ENCODE measurements at places on chromosomes 13 and 19.
A peak's percentile ranks its signal among the peaks of the same experiment; 100 is the strongest.

DNA sequence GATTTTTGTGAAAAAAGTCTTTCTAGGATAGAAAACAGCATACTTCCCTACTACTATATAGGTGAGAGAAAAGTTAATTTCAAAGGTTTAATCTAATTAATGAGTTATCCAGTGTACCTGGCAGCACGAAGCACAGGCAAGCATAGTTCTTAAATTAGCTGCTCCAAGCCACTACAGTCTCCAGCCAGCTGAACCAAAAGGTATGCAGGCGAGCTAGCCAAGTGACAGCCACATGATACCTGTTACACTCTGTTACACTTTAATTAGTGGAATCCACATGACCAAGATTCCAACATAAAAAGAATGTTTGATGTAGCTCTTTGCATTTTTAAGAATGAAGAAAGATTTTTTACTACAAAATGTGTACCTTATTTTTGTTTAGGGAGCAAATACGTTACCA lies 15.5 kb downstream of the SLC25A30 start:
- no peak for DNase-seq

- no peak for DNase-seq
These were observed 11.3 kb downstream of the AP1M1 start for GRCh38 chr19:16208847-16209665.

DNA sequence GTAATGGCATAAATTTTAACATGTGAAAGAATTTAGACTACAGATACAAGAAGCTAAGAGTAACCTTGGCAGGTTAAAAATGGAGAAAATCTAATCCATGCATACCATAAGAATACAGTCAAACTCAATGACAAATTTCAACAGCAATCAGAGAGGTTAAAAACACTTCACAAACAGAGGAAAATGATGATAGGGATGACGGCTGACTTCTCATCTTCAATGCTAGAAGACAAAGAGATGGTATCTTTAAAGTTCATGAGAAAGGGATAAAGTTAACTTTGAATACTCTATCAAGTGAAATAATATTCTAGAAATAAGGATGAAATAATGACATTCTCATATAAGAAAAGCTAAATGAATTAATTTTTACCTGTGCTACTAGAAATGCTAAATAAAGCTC lies 1130.2 kb upstream of the MIR17HG start:
- no peak for DNase-seq

- DNase-seq = no peak
These were observed 11.6 kb upstream of the UBE2L5 start for GRCh38 chr13:30410705-30411125.

GRCh38 chr19:906480-906879 lies 6.5 kb downstream of the R3HDM4 start:
- peak; percentile 43 for DNase-seq

DNA sequence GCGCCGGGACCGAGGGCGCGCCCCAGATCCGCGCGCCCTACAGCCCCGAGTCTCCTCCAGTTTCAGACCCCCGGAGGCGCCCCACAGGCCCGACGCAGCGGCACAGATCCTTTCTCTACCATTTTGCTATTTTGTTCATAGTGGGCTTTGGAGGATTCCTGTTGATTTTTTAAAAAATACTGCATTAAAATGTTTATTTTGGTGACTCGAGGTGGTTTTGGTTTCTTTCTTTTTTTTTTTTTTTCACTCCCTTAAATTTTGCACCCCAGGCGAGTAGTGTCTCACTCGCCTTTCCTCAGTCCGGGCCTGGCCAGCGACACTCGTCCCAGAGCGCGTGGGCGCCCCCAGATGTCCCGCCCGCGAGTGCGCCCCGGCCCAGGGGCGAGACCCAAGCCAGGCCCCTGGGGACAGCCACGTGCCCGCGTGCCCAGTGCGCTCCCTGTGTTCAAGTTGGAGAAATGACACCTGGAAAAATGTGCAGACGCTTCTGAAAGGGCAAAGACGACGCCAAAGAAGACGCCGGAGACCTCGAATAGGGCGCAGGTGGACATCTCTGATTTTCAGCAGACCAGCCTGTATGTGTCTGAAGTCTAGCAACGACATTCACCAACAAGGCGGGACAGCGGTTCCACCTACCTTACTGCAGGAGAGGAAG lies 471 bp upstream of the INSR start:
- DNase-seq = peak; percentile 30

DNA sequence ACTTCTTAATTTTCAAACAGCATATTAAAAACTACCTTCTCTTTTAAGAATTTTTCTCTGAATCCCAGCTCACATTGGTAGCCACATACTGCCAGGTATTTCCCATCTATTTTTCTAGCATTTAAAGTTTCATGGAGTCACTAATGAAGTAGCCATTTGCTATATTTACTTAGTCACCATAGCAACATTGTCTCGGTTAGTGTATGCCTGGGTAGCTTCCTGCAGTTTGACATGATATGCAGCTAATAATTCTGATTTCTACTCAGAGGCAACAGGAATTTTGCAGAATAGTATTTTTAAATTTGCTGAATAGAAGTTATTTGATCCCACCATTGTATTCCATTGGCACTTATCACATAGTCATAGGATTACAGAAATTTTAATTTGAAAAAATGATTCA lies 30.9 kb upstream of the KCTD4 start:
- no peak for DNase-seq

- peak; percentile 46 for DNase-seq
These were observed 2.9 kb downstream of the KLF2 start for GRCh38 chr19:16327501-16327900.

GRCh38 chr13:50693727-50694126 lies 149.8 kb downstream of the DLEU7 start:
- DNase-seq = no peak

DNA sequence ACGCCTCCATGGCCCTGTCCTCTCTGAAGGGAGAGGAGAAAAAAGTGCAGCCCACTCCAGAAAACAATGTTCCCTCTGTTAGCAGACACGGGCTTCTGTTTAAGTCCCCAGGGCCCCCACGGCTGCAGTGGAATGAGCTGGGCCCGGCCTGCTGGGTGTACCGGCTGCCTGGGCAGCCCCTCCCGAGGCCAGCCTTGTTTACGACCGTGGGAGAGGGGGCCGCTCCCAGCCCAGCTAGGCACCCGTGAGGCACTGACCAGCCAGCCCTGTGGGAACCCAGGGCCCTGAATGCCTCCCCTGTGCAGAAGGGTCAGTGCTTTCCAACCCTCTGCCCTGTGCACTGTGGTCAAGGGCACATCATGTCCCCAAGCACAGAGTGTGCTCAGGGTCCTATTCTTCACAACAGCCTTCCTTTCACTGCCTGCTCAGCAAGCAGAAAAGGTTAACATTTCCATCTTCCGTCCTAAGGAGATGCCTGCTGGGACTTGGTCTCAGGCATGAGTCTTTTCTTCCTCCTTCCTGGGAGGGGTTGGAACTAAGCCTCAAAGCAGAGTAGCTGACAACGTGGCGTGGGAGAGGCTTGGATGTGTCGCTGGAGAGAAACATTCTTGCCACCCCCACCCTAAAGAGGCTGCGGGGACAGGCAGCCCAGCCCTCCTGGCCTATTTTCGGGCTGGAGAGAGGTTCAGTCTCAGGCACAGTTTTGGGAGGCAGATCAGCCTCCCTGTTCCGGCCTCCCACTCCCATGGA lies 90.1 kb downstream of the RGCC start:
- no peak for DNase-seq

GRCh38 chr13:21542563-21542962 lies 61.4 kb downstream of the MICU2 start:
- DNase-seq = no peak

- no peak for DNase-seq
These were observed 362.6 kb downstream of the FGF14 start for GRCh38 chr13:102039264-102039663.

DNA sequence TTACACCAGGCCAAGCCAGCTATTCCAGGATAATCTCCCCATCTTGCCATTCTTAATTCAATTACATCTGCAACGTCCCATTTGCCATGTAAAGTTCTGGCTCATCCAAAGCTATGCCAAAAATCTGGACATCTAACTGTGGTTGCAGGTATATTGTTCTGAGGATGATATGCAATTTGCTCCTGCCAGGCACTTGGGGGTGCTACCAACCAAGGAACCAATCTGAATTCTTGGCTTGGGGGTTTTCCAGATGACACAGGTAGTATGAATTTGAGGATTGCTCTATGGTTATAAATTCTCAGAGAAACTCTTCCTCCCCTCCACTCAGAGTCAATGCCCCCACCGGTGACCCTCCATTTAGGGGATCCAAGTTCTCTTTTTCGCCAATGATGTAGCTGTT lies 33.0 kb downstream of the CRYL1 start:
- DNase-seq = peak; percentile 44

DNA sequence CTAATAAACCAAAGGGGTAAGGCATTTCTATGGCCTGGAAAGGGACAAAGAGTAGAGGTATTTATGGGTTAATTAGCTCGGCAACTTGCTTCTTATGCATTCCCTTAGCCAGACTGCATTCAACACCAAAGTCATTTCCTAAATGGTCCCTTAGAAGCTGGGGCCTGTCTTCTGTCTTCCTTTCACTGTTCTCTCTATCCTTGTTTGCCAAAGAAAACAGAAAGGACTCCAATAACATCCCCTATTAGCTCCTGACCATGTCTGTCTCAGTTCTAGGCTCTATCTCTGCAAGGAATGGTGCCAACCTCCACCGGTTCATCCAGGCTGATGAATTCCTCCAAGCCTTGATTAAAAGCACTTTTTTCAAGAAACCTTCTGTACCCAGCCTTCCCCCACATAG lies 123.5 kb downstream of the KCTD12 start:
- DNase-seq = no peak

DNA sequence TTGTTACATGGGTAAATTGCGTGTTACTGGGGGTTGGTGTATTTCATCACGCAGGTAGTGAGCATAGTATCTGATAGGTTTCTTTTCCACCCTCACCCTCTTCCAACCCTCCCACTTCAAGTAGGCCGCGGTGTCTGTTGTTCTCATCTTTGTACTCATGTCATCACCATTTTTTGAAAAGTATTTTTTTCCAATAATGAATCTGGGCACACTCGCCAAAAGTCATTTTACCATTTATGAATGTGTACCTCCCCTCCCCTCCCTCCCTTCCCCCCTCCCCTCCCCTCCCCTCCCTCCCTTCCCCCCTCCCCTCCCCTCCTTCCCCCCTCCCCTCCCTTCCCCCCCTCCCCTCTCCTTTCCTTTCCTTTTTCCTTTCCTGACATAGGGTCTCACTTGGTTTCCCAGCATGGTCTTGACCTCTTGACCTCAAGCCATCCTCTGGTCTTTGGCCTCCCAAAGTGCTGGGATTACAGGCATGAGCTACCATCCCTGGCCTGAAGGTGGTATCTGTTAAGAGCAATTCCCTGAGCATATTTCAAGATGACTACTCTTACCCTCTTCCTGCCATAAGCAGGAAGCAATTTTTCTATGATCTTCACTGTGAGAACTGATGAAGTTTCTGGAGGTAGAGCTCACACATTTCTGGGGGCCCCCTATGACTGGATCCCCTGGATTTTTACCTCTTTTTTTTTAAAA lies 15.7 kb downstream of the ZNF627 start:
- DNase-seq = no peak

- DNase-seq = no peak
These were observed 364.6 kb upstream of the ZNF507 start for GRCh38 chr19:31980796-31981195.

- no peak for DNase-seq
These were observed 638 bp downstream of the USPL1 start for GRCh38 chr13:30618186-30618929.

GRCh38 chr13:63773476-63773875 lies 2357.8 kb upstream of the PCDH20 start:
- no peak for DNase-seq

Measured in CD4-positive, alpha-beta T cell treated with Interferon gamma for 1 hour (primary cell).